Posterior cingulate gyrus (tissue), 11 donors: ENCODE measurements at places on chromosomes 3 and 15.

DNA sequence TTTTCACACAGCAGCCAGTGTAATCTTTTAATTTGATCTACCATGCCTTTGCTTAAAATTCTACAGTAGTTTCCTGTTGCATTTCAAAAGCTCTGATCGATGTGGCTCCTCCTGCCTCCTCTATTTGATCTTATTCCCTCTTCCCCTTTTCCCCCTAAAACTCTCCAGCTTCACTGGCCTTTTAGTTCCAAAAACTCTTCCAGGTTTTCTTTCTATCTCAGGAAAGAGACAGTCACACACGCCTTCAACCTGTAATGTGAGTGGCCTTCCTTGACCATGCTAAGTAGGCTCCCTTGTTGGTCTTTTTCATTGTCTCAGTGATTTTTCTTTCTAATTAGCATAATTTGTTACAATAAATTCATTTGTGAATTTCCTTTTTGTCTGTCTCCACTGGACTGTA is 985 bp downstream of the TEX9 start:
- no peak for DNase-seq

DNA sequence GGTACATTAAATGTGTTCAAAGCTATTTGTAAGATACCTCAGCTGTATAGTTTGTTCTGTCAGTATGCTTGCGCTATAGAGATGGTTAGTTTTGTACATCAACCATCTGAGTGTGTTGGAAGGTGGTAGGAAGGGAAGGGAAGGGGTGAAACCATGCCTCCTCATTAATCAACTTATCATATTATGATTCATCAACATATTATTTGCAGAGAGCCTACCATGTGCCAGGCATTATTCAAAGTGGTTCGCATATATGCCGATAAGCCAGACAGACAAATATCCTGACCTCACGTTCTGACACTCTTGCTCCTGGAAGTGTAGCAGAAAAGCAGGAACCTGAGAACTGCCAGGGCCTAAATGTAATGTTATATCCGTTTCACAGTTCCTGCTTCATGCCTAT is 248.1 kb upstream of the NR2E3 start:
- no peak for DNase-seq

- no peak for DNase-seq
Observed at GRCh38 chr15:69852482-69852881, 245.2 kb downstream of the TLE3 start.

- DNase-seq = no peak
Observed at GRCh38 chr15:35013370-35013769, 25.3 kb upstream of the ZNF770 start.

- DNase-seq = no peak
Observed at GRCh38 chr15:93025625-93025982, 63.4 kb downstream of the RGMA start.

DNA sequence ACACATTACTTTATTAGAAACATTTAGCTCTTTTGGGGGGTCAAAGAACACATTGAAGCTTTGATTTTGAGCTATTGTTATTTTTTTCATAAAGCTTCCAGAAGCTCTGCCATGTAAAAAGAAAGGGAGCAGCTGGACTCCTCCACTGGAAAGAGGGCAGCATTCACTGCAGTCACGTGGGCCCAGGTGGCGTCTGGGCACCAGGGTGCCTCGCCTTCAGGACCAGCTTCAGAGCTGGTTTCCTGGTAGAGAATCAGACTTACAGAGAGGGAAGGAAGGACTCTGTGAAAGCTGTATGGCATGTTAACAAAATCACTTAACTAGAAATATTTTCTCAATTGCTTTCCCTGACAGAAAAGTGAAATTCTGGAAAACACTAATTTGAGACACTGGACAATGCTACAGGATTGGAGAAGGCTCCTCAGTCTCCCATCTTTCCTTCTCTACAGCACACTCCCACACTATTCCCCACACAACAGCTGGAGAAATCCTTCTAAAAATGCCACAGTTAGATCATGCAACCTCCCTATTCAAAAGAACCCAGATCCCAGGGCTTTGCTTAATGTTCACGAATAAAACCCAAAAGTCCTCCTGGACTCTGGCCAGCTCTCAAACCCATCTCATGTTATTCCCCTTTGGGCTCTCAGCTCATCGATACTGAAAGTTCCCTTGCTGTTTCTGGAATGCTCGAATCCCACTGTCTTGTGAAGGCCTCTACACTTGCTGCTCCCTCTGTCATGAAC is 83.2 kb downstream of the NFKBIZ start:
- DNase-seq = no peak

- DNase-seq = no peak
Observed at GRCh38 chr3:154542837-154543236, 112.8 kb upstream of the GPR149 start.

- DNase-seq = peak; percentile 77
Observed at GRCh38 chr3:46908294-46908985, 30.9 kb downstream of the PTH1R start.

DNA sequence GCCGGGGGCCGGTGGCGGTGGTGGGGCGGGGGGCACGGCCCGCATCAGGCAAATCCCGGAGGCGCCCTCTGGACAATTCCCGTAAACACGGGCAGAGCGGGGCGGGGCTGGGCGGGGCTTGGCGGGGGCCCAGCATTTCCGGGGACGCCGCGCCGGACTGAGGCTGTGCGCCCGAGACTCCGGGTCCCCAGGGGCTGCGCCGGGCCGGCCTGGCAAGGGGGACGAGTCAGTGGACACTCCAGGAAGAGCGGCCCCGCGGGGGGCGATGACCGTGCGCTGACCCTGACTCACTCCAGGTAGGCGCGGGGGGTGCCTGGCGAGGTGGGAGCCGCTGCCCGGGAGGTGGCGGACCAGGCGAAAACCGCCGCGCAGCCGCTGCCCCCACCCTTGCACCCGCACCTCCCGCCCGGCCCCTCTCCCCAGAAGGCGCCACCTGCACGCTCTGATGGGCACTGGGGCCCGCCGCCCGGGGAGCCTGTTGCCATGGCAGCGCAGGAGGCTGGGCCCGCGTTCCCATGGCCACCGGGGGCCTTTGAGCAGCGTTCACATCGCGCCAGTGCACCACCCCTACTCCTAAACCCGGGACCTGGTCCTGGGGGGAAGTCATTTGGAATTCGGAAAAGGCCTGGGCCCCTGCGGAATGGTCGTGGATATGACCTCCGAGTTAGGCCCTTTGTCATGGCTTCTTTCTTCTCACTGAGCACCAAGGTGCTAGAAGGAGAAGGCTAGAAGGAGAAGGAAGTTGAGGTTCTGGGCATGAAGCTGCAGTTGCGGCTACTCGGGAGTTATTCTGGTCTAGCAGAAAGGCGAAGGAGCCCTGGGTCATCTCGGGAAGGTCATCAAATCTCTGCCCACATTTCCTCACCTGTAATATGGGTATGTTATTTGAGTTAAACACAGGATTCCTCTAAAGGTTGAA is 16.1 kb upstream of the SEMA4B start:
- DNase-seq = peak; percentile 96

- DNase-seq = no peak
Observed at GRCh38 chr3:160280836-160281235, 55.6 kb downstream of the C3orf80 start.

GRCh38 chr15:70034141-70034540 is 63.6 kb downstream of the TLE3 start:
- no peak for DNase-seq

DNA sequence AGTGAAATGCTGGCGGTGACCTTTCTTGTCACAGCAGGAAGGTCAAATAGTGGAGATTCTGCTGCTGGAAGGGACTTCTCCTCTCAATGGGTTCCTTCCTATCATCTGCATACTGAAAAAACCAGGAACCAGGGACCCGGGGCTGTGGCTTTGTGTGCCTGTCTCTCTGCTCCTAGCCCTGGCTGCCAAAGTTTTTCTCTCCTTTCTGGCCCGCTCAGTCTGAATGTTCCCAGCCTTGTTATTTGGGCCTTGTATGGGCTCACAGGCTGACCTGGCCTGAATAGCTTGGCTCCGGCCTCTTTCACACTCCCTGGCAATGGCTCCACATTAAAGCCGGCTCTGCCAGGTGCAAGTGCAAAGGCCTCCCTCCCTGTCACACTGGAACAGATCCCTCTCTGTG is 94.7 kb downstream of the LRIG1 start:
- DNase-seq = peak; percentile 67

DNA sequence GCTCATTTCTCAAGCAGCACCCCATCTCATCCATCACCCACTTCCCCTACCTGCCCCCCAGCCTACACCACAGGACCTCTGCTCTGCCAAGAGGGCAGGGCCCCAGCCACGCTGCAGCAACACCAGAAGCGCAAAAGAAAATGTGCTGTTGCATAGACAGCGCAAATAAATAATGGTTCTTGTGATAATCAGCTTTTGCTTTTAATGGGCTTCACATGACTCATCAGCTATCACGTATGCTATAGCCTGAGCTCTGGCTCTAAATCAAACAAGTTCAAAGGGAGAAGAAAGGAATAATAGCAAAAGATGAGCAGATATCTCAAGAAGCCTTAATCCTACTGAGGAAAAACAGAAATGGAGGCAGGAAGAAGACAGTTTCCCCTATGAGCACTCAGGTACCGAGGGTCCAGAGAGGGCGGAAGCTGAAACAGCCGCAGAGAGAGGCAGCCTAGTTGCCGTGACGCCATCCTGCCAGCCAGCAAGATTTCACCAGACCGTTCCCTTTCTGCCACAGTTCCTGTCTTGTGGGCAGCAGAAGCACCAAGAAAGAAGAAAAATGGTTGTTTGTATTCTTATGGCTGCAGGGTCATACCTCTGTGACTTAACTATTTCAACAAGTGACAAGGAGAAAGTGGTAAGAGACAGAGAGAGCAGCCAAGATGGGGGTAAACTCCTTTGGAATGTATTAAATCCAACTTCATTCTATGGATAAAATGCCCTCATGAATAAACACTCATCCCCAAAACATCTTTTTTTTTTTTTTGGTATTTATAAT is 22.0 kb downstream of the RAB27A start:
- DNase-seq = no peak

DNA sequence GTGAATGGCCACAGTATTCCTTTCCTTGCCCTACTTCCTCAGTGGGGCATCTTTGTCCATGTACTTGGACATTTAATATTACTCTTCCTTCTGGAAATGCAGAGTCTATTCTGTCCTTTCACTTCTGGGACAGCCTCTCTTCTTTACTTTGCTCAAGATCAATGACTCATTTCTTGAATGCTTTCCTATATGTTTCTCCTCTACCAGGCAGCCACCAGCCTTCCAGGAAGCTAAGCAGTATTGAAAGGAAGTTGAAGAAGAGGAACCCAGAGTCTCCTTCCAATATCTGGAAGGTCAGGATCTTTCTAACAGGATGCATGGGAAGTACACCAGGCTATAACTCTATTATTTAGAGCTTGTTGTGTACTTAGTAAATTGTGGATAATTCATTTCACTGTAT is 182.8 kb downstream of the CD47 start:
- DNase-seq = no peak
